ENCODE measurements at places on chromosomes 5 and 9.
A peak's percentile ranks its signal among the peaks of the same experiment; 100 is the strongest.

DNA sequence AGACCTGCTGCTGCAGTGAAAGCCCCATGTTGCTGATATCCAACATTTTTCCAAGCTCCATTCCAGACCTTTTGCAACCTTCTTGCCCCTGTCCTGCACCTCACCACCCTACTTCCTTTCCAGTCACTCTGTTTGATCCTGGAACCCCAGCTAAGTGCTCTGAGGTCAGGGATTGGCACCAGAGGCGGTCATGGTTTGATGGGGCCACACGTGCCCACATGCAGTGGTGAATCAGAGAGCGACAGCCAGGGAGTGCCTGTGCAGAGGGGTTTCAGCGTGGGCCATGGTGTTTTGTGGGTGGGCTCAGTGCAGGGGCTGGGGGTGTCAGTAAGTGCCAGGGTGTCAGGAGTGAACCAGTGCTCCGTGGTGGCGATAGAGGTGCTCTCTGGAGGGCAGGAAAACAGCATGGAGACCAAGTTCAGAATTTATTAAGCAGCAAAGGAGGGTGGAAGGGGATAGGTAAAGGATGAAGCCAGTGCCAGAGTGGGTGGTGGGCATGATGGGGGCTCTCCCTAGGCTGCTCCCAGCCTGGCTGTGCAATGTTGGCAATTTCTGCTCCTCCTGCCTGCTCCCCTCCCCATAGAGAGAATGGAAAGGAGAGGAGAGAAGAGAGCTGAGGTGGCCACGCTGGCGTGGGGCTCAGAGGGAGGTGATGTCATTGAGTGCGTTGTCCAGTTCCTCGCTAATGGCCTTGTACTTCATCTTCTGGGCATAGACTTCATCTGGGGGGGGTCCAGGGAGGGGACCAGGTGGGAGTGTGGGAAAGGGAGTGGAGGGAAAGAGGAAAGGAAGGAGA lies 7.0 kb downstream of the TPM2 start:
- DNase-seq = no peak

DNA sequence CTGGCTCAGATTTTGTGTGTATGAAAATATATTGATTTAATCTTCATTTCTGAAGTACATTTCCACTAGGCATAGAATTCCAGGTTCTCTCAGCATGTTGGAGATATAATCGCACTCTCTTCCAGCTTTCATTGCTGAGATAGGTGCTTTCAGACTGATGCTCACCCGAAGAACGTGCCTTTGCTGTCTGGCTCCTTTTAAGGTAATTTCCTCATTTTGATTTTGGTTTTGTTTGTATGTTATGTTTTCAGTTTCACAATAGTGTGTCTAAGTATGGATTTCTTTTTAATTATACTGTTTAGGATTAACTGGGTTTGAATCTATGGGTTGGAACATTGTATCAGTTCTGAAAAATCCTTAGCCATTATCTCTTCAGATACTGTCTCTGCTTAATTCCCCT lies 132.0 kb upstream of the NFIB start:
- DNase-seq = no peak

- DNase-seq = no peak
These were observed 46.5 kb downstream of the GOLM1 start for GRCh38 chr9:86052556-86053468.

DNA sequence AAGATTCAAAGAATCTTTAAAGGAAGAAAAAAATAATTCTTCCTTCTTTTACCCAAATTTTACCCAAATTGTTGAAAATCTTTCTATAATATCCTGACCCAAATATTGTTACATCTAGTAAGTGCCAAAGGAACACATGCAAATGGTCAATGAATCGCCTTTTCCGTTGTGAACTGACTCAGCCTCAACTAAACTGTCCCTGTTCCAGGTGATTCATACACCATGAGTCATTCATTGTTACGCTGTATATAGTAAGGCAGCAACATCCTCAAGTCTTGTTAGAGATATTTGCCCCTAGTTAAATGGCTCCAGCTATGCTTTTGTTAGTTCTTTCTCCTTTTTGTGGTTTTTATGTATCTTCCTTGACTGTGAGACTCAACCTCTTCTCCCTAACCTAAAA lies 9.7 kb downstream of the PTGER4 start:
- no peak for DNase-seq

DNA sequence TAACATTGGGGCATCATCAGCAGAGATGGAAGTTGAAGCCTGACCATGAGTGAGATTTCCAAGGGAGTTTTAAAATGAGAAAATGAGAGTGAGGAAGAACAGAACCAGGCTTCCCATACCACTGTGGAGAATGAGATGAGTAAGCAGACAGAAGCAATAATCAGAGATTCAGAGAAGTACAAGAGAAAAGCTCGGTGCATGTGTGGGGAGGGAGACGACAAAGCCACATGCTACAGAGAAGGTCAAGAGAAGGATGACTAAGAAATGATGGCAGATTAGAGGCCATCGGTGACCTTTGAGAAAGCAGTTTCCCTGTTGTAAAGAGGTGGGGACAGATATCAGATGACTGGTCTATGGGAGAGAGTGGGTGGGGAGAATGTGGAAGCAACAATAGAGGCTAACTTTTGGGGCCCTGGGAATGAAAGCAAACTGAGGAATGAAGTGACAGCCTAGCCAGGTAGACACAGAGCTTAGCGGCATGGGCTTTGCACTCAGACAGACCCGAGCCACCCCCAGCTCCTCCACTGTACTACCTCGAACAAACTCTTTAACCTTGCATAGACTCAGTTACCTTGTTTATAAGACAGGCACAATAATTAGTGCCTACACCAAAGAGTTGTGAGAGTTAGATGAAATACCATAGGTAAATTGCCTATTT lies 207.7 kb downstream of the PIK3R1 start:
- no peak for DNase-seq

GRCh38 chr5:169939731-169940130 lies 40.6 kb downstream of the INSYN2B start:
- DNase-seq = no peak

DNA sequence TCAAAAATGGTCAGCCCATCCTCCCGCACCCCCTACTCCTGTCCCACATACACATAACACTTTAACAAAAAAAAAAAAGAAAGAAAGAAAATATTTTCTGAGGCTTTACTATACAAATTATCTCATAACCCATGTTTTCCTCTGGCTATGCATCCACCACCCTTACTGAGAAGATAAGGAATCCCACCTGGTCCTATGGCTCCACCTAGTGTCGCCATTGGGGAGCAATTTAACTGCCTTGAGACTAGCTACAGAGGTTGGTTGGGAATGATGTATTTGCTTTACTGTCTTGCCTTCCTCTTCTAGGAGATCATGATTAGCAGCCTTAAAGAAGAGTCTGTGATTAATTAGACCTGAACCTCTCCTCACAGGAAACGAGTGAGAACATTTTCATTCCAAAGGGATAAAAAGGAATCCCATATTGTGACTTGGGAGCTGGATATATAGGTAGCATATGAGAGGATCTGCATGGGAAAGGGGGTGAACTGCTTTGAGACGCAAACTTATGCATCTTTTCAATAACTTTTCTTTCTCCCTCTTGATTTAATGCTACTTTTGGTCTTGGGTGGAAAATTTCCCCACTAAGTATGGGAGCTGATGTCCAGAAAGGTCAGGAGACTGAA lies 77.7 kb upstream of the SELENOP start:
- DNase-seq = peak; percentile 69

- DNase-seq = no peak
These were observed 360.1 kb downstream of the KDM4C start for GRCh38 chr9:7117676-7118561.

DNA sequence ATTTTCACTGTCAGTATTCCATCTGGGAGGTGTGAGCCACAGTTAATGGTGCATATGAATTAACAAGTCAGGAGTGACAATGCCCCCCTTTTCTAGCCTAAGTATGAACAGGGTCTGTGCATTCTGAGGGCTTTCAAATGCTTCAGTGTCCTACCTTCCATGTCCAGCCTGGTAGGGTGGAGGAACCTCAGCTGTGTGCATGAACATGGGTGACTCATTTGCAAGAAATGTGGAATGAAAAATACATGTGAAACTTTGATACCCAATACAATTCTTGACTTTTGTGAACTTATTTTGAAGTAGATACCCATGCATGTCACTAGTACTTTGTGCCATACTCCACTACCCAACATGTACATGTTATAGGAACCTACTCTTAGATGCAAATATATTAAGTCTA lies 375.8 kb downstream of the SEMA5A start:
- no peak for DNase-seq

DNA sequence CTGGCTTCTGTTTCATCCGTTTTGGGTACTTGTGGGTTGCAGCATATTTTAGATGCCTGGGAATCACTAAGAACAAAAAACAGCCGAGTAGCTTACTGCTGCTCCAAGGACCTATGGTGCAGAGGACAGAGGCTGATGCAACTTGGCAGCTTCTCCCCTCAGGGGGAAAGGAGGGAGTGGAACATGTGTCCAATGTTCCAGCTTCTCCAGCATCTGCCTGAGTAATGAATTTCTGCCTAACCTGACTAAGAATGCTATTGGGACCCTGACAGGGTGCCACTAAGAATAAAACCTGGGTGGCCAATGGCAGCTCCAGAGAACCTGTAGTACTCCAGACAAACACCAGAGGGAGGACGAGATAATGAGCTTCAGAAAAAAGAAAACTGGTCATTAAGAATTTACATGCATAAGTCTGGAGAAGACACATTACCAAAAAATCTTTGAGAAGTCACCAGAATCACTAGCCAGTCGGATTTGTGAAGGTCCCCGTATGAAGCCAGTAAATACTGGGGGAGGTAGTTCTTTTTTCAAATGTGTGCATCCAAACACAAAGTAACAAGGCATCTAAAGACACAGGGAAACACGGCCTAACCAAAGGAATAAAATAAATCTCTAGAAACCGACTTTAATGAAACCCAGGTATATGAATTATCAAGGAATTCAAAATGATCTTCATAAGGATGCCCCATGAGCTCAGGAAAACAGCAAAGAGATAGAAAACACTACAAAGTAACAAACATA lies 293.5 kb downstream of the HINT1 start:
- peak; percentile 44 for DNase-seq

GRCh38 chr5:117793963-117794362 lies 1194.4 kb downstream of the DTWD2 start:
- DNase-seq = no peak

GRCh38 chr5:178196986-178197385 lies 7.3 kb upstream of the HNRNPAB start:
- DNase-seq = no peak

GRCh38 chr9:94913550-94913949 lies 187.1 kb downstream of the AOPEP start:
- DNase-seq = no peak

DNA sequence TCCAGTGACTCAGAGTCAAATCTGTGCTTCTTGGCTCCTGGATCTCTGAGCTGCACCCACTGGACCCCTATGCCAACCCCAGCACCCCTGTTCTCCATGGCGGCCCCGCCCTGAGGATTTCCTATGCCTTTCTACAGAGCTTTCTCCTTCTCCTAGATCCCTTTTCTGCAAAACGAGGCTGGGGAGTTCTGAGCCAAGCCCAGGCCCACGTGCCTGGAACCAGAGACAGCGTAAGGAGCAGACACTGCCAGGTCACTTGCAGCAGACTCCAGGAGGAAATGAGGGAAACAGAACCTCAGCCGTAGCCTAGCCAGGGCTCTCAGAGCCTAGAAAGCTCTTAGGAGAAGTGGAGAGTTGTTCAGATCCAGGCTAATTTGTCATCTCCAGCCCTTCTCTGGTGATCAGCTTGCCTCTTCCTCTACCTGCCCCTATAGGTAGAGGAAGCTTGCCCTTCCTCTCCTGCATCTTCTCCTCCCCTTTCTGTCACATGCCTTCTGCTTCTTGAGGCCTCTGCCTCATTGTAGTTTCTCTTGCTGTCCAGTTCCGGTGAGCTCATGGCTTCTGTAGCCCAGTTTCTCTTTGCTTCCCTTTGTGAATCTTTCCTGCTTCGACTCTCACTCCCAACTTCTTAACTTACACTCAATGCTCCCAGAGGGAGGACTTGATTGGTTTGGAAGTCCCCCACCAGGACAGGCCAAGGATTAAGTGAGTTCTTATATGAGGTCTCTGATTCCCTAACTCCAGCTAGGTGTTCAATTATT lies 163.4 kb downstream of the RGS3 start:
- DNase-seq = peak; percentile 22

- DNase-seq = no peak
These were observed 41.9 kb upstream of the IPPK start for GRCh38 chr9:92711844-92712243.

DNA sequence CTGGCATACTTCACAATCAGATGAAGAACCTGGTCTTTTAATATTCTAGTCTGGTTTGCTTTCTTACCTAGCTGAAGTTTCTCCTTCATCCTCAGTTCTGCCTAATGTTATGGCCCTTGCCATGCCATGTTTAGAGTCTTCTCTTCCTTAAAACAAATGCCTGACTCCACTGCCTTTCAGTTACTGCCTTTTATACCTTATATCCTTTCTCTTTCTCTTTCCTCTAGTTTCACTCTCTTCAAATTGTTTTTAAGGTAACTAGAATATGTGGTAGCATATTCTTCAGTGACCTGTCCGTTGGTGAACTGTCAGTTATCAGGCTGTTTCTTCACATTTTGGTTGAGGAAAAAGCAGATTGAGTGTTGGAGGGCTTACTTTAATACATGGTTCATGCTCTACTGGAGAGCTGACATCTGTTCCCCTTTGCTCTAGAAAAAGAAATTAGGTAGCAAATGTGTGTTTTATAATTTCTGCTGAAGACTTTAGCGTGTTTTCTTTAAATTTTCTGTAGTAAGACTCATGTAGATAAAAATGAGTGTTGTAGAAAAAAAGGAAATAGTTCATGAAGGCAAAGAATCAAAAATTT lies 103.8 kb downstream of the DMXL1 start:
- no peak for DNase-seq

DNA sequence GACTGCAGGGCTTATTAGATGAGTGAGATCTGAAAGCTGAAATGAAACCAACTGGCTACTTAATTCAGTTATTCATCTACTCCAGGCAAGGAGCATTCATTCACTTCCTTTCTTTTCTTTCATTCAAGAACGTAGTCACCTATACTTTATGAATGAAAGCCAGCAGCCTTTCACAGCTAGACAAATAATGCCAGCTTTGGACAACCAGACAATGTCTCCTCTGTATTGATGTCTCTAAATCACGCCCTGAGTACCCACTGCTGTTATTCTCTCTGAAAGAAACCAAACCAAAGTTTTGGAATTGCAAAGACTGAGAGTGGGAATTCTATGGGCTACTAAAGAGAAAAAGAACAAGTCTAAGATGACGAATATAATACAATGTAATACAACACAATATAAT lies 121.2 kb upstream of the PTPN3 start:
- DNase-seq = no peak

- no peak for DNase-seq
These were observed 336.6 kb upstream of the PIK3R1 start for GRCh38 chr5:67878933-67879332.

DNA sequence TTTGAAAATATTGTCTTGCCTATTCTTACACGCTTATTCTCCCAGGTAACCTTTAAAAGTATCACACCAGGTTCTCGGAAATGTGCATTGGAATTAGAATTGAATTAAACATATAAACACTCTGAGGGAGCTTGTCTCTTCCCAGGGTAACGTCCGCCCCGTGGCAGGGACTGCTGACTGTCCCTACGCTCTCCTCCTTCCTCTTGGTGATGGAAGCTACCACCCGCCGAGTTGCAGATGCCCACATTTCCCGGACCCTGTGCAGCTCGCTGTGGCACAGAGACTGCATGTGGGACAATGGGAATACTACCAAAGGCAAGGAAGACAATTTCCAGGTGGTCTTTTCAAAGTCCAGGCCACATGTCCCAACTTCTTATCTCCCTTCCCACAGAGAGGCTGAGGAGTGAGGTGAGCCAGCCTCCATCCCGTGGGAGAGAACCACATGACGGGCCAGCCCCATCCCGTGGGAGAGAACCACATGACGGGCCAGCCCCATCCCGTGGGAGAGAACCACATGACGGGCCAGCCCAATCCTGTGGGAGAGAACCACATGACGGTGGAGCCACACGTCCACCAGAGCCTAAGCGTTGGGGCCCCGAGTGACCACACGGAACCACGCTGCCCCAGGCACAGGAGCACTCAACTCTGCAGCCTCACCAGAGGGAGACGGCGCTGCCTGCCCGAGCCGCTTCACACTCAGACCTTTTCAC lies 249.4 kb upstream of the IRX1 start:
- DNase-seq = no peak
